HuH-7.5 (cell line): ENCODE measurements at places on chromosomes 4 and X.

DNA sequence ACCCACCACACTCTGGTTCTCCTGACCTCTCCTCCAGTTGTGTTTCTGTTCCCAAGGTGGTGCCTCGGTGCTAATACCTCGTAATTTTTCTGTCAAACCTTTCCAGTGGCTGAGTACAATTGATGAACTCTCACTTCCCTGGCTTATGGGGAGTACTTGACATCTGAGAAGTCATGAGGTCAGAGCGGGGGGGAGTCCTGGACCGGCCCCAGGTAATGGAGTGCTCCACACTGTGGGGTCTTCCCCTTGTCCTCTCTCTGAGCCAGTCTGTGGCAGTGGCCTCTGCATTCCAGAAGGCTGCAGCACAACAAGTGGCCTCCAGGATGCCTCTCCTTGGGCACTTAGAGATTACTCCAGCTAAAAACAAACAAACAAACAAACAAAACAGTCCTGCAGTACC lies 122.5 kb upstream of the TRIM2 start:
- no peak for DNase-seq

GRCh38 chr4:99504804-99505502 lies 5.9 kb upstream of the C4orf17 start:
- DNase-seq, result no peak

DNA sequence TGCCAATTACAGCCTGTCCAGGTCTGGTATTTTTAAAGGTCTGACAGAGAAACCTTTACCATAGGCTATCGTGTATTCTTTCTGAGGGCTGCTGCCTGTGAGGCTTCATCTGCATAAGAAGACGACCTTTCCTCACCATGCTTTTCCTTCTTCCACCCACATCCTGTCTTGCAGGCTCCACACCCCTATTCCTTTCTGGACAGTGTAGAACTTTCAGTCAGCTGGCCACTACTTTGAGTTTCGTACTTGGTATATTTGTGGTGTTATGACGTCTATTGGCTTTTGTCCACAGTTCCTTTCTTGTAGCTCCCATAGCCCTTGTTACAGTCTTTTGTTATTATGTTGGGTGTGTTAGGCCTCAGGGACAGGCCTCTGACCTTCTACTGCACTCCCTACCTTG lies 311.4 kb downstream of the RAPGEF2 start:
- no peak for DNase-seq

DNA sequence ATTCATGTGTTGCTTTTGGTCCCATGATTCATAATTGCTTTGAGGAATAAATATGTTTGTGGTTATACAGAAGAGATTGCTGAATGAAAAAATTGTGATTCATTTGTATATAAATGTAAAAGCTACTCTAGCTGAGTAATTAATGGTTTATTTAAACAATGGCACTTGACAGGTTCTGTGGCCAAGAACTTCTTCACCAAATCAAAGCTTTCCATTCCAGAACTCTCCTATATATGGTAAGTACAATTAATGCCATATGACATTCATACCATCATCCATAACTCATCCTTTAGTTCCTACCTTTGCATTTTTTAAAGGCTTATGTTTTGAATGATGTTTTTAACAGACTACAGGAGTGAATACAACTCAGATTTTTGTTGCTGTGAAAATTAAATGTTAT lies 105.8 kb downstream of the REPS2 start:
- DNase-seq, result no peak

- DNase-seq, result no peak
Measured at GRCh38 chr4:123583043-123583442, 186.4 kb downstream of the SPRY1 start.

DNA sequence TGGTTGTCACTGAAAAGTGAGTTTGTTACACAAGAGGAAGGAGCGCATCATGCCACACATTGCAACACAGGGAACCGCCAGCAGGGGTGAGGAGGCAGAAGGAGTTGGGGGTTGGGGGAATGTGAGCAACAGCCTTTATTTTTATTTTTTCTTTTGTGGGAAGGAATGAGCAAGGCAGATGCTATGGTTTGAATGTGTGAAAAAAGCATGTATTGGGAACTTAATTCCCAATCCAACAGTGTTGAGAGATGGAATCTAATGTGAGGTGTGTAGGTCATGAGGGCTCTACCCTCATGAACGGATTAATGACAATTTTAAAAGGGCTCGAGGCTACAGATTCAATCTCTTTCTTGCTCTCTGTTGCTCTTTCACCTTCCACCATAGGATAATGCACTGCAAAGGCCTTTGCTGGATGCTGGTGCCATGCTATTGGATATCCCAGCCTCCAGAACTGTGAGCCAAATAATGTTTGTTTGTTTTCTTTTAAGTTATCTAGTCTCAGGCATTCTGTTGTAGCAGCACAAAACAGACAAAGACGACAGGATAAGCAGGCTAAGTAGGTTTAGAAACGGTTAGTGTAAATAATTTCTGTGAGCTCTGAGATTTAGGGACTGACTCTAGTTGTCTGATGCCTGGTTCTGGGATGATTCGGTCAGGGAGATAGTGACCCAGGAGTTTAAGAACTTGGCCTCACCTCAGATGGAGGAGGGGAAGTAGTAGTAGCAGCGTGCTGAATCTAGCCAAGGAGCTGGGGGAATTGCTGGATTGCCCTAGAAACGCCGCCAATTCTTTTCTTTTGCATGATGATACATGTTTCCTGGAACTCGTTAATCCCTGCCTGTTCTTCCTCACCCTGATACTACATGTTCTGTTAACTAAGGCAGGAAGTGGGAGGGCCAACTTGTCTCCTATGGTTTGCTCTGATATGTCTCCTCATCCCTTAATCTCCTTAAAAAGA lies 156.6 kb upstream of the CTSO start:
- DNase-seq, result no peak

GRCh38 chr4:114209584-114209983 lies 230.1 kb upstream of the ARSJ start:
- DNase-seq, result no peak

GRCh38 chr4:158597879-158598596 lies 73.6 kb downstream of the C4orf46 start:
- no peak for DNase-seq

- no peak for DNase-seq
Measured at GRCh38 chrX:51892921-51893745, at the start of gene MAGED1. Gene MAGED1, plus strand, starts transcription at chrX:51893623. Its CDS starts 682 bp downstream, at chrX:51894305.

- DNase-seq, result no peak
Measured at GRCh38 chr4:4758681-4759080, 100.8 kb upstream of the MSX1 start.
